ENCODE measurements at places on chromosomes 5 and 9.

DNA sequence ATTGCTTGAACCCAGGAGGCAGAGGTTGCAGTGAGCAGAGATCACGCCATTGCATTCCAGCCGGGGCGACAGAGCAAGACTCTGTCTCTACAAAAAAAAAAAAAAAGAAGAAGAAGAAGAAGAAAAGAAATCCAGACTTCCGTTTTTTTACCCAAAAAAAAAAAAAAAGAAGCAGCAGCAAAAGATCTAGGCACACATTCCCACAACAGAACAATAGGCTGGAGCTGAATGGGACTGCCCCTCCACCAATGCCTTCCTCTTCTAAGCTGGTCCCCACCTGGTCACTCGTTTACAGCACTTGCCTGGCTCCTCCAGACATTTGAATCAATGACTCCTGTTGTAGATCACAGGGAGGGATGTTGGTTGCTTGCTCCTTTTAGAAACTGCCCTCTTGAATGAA, 1.6 kb upstream of the LMAN2 start:
- no peak for DNase-seq

DNA sequence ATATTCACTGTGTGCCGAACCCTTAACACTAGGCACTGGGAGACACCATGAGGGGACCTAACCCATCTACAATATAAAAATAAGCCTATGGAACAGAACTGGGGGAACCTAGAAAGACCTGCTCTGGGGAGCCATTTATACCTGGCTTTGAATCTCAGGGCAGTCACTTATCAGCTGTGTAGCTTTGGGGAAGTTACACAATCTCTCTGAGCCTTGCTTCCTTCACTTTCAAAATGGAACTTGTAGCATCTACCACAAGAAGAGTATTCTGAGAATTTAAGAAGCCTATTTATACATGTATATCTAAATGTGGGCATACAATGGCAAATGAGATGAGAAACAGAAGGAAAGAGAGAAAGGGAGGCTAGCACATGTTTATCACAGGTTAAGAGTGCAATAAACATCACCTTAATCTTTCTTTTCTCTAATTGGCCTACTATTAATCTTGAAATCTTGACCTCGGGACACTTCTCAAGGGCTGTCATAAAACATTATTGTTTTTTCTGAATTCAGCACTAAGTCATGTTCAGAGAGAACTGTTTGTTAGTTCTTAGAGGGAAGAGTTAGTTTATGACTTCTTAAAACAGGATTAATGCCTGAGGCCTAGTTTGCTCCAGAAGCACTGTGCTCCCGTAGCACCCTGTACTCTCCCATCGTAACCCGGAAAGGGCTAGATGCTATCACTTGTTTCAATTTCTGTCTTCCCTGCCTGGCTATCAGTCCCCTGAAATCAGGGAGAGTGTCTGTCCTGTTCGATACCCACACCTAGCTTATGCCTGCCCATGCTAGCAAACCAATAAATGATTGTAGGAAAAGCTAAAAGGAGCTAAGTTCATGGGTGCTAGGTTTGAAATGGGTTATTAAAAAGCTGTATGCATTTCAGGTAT, 606.4 kb upstream of the CLINT1 start:
- DNase-seq, result no peak

DNA sequence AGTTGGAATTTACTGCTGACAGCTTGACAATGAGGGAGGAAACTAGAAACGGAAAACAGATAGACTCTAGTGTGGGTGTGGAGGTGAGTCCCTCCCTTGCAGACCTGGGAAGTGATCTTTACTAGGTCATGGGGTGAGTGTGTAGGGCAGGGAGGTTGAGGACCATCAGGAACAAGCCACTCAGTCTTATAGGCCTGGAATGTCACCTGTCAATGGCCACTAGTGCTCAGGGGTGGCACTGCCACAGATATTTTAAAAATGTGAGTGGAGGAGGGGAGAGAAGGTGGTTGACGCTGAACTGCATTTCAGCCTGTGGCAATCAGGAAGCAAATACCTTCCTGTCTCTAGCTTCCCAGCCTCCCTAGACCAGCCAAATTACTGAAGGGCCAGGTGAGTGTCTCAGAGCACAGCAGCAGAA, 9.0 kb downstream of the OR2S2 start:
- DNase-seq, result no peak

DNA sequence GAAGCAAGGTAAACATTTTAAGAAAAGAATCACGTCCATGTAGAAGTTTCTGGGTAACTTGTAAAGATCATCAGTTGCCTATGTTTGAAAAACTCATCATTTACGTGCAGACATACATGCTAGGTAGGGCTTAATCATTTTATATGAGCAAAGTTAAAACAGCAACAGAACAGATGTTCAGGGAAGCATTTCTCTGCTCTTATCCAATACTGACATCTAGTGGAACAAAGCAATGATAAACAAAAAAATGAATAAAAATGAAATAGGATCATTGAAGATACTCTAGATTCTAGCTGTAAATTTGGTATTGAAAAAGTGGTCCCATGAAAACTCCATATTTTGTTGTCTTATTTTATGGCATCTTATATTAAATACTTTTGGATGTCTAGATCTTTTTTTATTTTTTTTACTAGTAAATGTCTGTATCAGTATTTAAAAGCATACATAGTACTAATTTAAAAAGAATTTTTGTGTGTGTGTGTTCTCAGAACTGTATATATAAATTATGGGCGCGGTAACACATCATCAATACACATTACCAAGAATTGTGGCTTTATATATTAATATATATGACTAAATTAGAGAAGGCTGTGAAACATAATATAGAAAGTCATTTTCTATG, 1050.2 kb downstream of the CDH12 start:
- no peak for DNase-seq

DNA sequence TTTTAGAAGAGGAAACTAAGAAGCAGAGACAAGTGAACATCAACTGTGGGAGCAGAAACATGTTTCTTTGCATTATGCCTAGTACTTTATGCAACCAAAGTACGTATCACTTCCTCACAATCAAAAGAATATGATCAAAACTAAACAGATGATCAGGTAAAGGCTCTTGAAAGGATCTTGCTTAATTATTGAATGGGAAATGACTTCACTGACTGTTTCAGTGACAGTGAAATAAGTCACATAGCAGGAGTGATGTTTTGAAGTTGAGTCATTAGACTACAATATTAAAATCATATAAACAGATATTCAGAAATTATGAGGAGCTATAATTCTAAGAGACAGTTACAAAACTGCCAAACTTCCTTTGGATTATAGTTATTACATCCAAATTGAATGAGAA, 527.3 kb downstream of the MTRR start:
- DNase-seq, result no peak

- DNase-seq, result no peak
These were observed 10.1 kb upstream of the MOB3B start for GRCh38 chr9:27539479-27540441.

- no peak for DNase-seq
These were observed 10.8 kb downstream of the FIBCD1 start for GRCh38 chr9:130927995-130928900.

DNA sequence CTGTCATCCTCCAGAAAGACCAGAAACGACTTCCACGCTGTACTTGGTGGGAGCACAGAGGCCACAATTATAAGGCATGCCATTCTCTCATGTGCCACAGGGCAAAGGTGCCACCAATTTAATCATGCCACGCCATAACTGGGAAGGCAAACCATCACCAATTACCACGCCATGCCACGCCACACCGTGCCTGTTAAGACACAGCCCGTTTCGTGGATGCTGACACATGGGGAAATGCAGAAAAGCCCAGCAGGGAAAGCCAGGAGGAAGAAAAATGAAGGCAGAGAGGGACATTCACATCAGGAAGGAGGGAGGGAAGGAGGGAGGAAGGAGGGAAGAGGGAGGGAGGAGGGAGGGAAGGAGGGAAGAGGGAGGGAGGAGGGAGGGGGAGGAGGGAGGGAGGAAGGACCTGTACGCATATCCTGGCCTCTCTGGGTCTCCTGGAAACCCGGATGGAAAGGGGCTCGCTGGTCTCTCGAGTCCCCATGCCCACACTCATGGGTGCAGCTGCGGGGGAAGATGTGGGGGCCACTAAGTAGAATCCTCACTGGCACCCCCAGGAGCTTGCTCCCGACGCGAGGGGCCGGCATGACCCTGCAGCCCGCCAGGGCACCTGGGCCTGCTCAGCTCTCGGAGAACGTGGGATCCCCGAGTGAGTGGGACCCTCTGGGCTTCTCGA, 61.7 kb upstream of the UBAC1 start:
- no peak for DNase-seq

DNA sequence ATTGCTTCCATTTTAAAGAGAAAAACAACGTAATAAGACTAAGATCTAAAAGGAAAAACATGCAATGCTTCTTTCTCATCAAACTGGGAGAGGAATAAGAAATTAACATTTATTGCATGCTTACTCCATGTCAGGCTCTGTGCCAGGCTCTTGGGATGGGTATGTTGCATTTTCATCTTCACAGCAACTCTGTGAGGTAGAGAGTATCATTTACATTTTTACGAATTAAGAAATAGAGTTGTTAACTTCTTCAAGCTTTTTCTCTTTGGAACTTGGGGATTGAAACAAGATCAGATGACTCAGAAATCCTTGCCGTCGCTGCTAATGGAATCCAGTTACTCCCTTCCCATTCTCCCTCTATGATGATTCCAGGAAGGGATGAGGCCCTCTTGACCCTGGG, 39.5 kb downstream of the PDE8B start:
- DNase-seq, result no peak

DNA sequence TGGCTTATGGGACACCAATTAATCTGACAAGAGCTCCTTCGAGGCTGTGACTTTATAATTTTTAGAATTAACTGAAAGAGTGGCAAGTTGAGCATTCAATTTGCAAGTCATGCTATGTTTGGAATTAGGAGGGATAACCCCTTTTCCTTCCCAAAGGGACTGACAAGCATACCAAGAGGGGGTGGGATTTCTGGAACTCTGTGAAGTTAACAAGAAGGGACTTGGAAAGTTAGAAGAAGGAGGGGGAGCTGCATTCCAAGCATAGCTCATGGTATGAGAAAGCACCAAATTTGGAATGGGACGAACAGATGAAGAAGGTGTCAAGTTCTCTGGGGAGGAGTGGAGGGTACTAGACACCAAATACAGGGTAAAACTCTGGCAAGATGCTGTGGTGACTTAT, 8.9 kb upstream of the PALM2AKAP2 start:
- DNase-seq, result no peak

GRCh38 chr5:174236070-174236469, 190.6 kb downstream of the NSG2 start:
- DNase-seq, result no peak

DNA sequence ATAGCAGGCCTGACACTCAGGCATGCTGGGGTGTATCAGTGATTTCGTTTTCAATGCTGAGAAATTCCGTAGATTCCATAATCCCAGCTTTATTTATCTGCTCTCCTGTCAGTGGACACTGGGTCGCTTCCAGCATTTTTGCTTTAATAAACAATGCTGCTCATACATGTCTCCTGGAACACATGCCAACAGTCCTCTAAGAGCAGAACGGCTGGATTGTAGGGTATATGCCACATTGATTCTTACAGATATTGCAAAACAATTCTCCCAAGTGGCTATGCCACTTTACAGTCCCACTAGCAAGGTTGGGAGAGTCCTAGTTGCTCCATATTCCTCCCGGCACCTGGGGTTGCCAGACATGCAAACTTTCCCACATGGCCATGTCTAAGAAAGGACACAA, 81.9 kb downstream of the RAPGEF1 start:
- no peak for DNase-seq

- DNase-seq, result no peak
These were observed 113.9 kb upstream of the ADAMTSL1 start for GRCh38 chr9:18360005-18360404.

DNA sequence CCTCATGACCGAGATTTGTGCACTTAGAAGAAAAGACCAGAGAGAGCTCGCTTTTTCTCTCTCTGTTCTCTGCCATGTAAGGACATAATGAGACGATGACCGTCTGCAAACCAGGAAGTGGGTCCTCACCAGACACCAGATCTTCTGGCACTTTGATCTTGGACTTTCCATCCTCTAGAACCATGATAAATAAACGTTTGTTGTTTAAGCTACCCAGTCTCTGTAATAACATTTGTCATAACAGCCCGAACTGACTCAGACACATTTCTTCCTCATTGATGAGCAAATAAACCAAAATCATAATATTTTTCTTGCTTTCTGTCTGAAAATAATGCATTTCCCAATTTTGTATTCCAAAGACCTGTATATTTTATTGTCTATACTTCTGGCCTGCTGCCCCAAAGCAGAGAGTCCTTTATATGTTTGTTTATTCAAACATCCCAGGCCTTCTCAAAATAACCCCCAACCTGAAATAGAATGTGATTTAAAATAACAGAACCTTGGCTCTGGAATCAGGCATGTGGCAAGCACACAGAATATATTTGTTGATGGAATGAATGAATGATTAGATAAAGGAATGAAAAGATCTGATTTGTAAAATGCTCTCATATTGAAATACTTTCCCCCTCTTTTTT, 396.5 kb downstream of the ADGRV1 start:
- DNase-seq, result no peak

DNA sequence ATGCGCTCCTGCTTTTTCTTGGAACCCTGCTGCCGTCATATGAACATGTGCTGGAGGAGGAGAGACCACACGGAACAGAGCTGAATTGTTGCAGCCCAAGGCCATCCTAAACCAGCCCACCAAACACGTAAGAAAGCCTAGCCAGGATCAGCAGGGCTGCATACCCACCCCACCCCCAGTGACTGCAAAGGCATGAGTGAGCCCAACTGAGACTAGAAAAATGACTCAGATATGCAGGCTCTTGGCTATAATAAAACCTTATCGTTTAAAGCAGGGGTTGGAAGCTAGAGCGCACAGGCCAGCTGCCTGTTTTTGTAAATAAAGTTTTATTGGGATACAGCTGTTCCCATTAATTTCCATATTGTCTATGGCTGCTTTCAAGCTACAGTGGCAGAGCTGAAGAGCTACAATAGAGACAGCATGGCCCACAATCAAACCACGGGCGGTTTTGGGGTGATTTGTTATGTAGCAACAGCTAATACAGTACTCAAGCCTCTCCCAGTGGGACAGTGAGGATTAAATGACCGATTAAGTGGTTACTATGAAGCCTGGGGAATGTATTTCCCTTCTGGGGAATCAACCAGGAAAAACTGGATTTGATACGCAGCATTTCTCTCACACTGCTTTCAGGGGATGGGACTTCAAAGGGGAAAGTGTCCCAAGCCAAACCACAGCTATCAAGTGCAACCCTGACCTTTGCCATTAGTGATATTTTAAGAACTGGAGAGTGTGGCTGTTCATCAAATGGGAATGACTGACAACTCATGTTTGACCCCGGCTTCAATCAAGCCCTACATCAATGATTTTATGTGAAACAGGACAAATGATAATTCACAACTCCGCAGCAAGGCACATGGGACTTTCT, 6.3 kb downstream of the SHB start:
- no peak for DNase-seq

- DNase-seq, result no peak
These were observed 204.9 kb upstream of the NREP start for GRCh38 chr5:111961862-111962261.
